Right hindlimb (tissue), 1 donor: ENCODE measurements at places on chromosomes 1 and 21.

- DNase-seq = no peak
Measured at GRCh38 chr21:46189213-46189958, 5.1 kb upstream of the SPATC1L start.

- no peak for DNase-seq
Measured at GRCh38 chr1:160550572-160551034, 27.5 kb upstream of the SLAMF6 start.

GRCh38 chr1:56526571-56527174 is 52.7 kb downstream of the PLPP3 start:
- no peak for DNase-seq

DNA sequence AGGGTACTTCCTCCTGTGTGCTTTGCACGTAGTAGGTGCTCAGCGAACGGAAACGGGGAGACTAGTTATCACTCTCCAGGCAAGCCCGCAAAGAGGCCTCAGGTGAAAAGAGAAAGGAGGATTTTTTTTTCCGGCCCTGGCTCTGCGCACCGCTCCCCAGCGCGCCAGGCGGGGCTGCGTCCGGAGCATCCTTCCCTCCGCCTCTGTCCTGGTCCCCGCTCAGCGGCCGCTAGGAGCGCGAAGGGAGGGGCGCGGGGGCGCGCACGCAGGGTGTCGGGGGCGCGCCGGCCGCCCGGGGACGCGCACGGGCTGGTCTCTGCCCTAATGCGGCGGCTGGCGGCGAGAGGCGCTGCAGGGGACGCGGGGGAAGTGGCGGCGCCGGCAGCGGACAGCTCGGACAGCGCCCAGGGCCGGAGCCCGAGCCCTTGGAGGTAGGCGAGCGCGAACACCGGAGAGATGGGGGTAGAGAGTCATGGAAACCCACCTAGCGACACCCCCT is 42.3 kb upstream of the NFASC start:
- DNase-seq = peak; percentile 52

- no peak for DNase-seq
Measured at GRCh38 chr1:1236176-1236763, 4.2 kb downstream of the B3GALT6 start.

- DNase-seq = peak; percentile 73
Measured at GRCh38 chr1:21508580-21509350, 458 bp upstream of the ALPL start.

- no peak for DNase-seq
Measured at GRCh38 chr1:115423776-115424175, 85.7 kb upstream of the NGF start.

GRCh38 chr1:45023663-45024062 is 11.6 kb downstream of the UROD start:
- no peak for DNase-seq

DNA sequence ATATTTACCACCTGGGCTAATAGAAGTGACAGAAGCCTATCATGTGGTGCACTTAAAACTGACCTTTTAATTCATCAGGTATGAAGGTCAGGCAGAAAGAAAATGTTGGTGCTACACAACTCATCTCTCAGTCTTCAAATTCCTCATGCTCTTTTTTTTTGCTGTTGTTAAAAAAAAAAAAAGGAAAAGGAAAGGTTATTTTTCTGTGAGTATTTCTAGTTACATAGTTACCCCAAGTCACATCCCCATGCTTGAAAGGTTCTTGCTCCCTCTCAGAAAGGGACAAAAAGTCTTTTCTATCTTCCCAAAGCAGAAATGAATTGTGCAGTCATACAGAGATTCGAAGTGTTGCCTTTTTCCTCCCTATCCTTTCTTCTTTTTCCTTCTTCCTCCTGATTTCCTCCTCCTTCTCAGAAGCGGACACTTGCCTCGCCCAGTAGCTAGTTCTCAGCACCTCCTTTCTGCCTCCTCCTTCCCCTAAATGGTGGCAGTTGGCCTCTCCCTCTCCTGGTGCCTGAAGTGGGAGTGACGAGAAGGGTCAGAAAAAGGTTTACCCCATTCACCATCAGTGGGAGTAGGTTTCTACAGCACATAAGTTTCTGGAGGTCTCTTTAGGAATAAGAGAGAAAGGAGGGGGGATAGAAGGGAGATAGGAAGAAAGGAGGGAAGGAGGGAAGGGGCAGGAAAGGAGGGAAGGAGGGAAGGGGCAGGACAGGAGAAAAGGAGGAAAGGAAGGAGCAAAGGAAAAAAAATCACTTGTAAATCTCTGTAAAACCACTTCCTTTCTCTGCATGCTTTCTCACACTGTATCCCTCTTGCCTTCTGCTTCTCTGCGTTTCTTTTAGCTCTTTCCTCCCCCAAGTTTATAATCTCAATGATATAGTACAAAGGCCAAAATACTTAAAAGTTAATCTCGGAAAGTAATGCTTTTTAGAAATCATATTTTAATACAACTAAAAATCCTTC is 20.4 kb upstream of the C1orf105 start:
- no peak for DNase-seq

- DNase-seq = peak; percentile 89
Measured at GRCh38 chr1:61337981-61338848, 255.9 kb downstream of the NFIA start.

DNA sequence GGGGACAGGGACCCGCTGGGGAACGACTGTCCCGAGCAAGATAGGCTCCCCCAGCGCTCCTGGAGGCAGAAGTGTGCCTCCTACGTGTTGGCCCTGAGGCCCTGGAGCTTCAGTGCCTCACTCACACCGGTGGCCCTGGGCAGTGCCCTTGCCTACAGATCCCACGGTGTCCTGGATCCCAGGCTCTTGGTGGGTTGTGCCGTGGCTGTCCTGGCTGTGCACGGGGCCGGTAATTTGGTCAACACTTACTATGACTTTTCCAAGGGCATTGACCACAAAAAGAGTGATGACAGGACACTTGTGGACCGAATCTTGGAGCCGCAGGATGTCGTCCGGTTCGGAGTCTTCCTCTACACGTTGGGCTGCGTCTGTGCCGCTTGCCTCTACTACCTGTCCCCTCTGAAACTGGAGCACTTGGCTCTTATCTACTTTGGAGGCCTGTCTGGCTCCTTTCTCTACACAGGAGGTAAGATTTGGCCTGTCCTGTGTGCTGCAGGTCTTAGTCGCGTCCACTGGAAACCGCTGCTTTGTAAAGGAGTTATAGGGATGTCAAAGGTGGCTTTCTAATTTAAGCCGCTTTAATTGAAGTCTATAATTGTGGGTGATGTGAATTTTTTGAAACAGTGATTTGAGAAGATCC is 717 bp downstream of the UBIAD1 start:
- no peak for DNase-seq

DNA sequence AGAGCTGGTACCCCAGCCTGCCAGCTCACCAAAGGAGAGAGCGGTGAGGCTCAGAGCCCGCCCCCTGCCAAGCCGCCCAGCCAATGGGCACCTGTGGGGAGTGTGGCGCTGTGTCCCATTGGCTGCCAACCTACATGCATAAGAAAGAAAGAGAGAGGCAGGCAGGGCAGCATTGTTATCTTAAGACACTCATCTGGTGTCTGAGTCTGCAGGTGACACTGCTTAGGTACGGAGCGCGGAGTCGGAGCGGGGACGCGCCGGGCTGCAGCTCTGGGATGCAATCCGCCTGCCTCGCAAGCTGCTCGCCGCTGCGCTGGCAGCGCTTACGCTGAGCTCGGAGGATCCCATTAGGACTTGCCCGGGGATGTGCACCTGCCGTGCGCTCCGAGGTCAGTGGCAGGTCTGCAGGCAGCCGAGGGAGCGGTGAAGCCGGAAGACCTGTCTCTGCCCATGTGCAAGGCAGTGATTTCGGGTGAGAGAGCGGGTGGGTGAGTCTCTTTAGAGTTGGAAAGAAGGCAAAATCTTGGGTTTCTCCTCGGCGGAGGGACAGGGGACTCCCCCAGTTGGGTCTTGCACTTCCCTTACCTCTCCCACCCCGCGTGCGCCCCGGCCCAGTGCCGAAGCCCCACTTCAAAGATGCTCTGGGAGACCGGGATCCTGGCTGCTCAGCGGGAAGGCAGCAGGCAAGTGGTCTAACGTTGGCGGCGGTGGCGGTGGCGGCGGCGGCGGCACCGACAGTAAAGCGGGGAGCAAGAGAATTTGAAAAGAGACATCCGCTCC is at the start of gene BRINP2:
BRINP2 (plus strand) TSS at position 203 of the 780 bp plus-strand sequence. CDS start 58,919 bp downstream, outside the sequence.
- DNase-seq = peak; percentile 71

DNA sequence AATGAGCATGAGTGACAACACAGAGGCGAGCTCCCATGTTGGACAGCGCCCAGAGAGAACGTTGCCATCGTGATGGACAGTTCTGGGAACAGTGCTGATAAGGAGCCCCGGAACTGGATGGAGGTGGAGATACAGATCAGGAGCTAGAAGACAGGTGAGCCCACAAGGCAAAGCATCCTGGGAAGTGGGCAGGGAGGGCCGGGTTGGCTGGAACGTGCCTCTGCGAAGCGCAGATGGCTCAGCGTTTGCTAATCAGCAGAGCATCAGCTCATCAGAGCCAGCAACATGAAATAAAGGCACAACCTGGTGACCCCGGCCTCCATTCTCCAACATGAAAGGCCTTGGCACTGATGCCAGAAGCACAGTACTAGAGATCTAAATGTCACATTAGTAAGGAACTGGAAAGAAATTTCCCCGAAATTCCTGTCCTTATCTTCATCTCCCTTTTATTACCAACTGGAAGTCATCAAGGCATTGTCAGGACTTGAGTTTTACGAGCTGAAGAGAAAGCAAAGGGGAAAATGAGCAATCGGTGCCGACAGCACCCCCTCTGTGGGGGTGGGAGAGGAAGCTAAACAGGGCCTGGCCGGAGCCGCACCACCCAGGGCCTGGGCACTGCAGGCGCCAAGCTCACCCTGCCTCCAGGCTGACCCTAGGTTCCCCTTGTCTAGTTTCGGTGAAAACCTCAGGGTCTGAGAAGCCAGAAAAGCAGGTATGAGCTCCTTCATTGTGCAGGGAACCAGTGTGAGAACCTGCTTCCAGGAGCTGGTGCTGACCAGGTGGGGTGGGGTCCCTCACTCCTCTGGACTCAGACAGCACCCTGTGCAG is 19.9 kb downstream of the ABCA4 start:
- DNase-seq = no peak

DNA sequence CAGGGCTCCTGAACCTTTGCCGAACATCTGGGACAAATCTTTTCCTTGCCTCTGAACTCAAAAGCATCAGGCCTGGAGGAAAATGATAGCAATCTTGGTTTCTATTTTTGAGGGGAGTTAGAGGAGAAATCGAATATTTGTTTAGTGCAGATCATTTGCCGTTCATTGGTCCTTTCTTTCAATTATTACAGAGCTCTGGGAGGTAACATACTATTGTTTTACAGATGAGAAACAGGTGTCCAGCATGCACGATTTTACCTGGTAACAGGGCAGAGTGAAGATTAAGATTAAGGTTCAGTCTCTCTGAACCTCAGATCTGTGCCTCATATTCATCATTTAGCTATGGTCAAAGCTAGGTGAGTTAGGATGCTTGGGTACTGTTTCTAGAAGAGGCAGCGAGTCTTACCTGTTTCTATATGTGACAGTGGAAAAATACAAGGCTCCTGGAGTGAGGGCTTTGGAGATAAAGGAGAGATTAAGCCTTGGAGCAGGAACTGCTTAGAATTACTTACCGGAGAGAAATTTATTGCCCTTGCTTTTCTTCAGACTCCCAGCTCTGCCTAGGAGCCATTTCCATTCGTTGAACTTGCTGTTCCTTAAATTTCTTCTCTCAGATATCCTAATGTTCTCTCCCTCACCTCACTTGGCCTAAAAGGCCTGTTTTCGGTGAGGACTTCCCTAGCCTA is 1.4 kb downstream of the PRCC start:
- no peak for DNase-seq

- DNase-seq = no peak
Measured at GRCh38 chr1:46520063-46520911, 30.7 kb downstream of the DMBX1 start.

DNA sequence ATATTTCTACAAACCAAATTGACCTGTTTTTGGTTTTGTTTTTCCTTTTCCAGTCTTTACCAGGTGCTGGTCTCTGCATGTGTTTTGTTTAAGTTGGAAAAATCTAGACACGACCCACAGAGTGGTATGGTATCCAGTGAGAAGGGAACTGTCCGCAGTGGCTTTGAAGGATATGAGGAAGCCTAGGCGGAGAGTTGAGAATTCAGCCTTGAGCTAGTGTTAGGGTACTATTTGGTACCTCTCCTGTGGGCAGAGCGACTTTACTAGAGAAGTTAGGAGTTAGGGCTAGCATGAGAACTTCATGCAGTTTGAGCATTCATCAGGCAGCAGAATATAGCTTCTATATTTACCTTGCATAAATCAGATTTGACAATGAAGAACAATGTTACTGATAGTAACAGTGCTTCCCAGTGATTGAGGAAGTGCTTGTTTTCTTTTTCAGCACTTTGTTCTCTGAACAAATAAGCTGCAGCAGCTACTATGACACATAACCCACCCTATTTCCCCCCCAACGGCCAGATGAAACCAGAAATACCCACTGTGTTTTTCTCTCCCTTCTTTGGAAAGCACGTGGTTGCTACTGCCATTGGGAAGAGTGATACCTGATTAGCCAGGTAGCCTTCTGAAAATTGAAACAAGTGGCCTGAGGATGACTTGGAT is 19.0 kb downstream of the MRPS6 start:
- no peak for DNase-seq

DNA sequence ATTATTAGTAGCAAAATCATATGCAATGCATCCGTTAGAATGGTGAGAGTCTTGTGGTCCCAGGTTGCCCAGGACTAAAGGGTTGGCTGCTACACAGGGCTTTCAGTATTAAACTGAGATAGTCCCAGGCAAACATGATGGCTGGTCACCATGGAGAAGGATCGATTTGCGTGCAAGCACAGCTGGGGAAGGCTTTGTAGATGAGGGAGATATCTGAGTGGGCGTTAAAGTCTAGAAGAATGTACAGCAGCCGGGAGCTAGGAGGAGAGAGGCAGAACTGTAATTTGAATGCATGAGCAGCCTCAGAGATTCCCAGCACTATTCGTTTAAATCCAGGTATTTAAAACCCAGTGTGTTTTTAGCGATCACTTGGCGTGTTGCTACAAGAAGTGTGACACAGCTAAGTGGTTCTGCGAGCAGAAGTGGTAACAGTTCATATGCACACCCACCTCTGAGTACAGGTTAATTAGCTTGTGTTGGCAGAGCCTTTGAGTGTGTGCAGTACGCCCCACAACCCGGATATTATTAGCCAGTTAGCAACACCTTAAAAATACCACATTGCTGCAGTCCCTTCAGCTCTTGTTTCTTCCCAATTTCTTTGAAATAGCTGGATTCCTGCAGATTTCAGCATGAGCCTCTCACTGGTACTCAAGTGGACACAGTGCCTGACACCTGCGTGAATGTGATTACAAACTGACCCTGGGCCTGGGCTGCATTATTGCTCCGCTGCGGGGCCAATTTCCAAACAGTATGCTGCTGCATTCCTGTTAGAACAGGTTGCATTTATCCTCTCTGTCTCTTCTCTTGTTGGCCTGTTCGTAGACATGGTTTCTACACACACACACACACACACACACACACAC is 67.2 kb upstream of the SCAF4 start:
- peak; percentile 27 for DNase-seq

GRCh38 chr1:178875936-178876335 is 5.1 kb upstream of the ANGPTL1 start:
- DNase-seq = no peak

DNA sequence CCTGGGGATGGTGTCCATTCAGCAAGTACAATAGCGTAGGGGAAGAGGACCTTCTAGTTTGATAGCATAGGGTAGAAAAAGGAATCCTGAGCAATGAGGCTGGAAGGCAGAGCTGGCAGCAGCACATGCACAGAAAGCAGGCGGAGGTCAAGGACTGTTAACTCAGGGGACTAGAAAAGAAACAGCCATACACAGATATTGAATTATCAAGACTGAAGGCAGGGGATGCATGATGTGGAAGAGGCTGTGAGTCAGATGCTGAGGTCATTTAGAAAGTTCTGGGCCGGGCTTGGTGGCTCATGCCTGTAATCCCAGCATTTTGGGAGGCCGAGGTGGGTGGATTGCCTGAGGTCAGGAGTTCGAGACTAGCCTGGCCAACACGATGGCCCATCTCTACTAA is 65.6 kb downstream of the OPTC start:
- no peak for DNase-seq

- DNase-seq = peak; percentile 71
Measured at GRCh38 chr1:24502065-24502708, 449 bp upstream of the RCAN3 start.
